ENCODE measurements at places on chromosomes 3 and 15. TPM values are rescaled to one million over a fixed set of nuclear protein-coding genes. Genes with fewer than 3 reads are reported as not detected.

The SLC6A1 gene
- total RNA-seq = 0.73 TPM

The TMEM44 gene
- 3.6 TPM for total RNA-seq

DNA sequence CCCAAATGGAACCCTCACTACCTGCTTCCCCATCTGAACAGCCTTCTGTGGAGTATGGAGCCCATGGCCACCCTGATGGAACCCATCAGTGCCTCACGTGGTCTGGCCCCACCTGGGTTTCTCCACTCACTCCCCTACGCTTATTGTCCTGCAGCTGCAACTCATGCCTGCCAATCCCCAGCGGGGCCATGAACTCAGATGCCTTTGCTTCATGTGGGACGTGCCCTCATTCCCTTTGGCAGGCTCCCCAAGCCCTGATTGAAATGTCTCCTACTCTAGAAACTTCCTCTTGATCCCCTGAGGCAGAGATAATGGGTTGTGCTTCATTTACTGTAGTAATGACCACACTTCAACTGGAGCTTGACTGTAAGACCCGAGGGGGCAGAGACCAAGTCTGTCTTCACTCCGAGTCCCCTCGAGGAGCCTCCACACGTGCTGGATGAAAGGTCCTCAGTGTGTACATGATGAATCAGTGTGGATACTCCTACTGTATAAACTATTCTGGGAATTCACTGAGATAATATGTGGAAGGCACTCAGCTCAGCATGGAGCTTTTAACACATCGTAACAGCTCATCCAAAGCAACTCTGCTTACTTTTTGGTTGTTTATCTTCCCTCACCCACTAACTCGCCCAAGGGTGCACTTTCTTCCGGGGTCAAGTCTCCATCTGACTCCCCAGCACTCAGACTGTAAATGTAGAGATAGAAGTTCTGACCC lies 232.8 kb upstream of the BHLHE40 start:
- peak; percentile 64 for DNase-seq

The USP50 gene
- total RNA-seq = 0.97 TPM

The SERPINI2 gene
- total RNA-seq = 0.40 TPM

DNA sequence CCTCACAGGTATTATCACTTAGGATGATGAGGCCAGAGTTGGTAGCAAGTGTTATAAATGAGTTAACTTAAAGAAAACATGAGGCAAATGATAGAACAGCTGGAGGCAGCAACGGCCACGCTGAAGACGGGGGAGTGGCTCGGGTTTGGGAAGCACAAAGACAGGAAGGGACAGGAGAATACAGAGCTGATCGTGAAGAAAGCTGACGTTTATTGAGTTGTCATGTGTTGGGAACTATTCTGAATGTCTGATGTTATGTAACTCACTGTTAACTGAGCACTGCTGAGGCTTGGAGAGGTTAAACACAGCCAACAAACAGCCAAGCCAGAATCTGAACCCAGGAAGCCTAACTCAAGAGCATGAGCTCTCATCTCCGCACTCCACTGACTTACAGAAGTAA lies 42.3 kb downstream of the FGD5 start:
- no peak for DNase-seq

DNA sequence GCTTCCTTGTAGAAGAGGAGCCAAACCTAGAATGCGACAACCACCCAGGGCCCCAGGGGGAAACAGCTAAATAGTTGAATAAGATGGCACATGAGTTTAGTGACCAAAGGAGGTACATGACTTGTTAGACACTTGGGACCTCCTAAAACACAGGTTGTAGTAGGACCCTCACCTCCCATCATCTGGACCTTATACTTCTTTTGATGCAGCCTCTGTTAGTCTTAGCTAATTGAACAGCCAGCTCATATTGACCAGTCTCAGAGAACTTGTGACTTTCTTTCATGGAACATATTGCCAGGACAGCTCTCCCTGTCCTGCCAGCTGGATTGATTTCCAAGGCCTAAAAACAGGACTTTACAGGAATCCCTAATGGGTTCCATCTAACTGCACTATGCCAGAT lies 45.0 kb downstream of the SPSB4 start:
- no peak for DNase-seq

The TTLL13 gene
- not detected for total RNA-seq

The ATP8B4 gene
- 3.6 TPM for total RNA-seq

The THSD4 gene
- 75.6 TPM for total RNA-seq

GRCh38 chr3:157290766-157291165 lies 130.8 kb upstream of the CCNL1 start:
- DNase-seq = no peak

DNA sequence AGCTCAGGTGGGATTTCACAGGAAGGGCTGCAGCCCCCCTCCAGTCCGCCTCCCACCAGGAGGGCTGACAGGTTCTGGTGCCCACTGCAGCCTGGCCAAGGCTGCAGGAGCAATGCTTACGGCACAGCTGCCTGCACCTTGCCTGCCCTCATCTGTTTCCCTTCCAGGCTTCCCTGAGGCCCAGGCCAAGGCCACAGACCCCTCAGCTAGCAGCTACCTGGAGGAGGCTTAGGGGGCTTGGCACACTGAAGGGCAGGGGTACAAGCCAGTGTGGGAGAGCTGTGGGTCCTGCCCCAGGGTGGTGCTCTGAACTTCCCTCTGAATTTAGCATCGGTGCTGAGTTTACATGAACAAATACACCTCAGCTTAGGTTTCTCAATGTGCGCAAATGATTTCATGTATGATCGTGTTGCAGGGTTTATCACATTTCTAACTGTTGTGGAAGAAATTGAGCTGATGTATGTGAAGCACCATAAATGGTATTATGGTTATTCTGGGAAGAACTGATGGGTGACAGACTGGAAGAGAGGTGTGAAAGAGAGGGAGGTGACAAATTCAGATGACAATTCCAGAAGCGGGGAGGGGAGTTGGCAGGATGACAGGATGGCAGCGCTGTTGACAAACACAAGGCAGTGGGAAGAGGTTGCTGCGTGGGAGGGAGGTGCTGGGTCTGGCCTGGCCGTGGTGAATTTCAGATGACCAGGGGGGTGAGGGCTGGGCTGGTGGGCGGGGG lies 6.1 kb downstream of the RHCG start:
- no peak for DNase-seq

- DNase-seq = peak; percentile 49
Measured at GRCh38 chr3:124234852-124235252, 242.9 kb upstream of the ROPN1 start.

DNA sequence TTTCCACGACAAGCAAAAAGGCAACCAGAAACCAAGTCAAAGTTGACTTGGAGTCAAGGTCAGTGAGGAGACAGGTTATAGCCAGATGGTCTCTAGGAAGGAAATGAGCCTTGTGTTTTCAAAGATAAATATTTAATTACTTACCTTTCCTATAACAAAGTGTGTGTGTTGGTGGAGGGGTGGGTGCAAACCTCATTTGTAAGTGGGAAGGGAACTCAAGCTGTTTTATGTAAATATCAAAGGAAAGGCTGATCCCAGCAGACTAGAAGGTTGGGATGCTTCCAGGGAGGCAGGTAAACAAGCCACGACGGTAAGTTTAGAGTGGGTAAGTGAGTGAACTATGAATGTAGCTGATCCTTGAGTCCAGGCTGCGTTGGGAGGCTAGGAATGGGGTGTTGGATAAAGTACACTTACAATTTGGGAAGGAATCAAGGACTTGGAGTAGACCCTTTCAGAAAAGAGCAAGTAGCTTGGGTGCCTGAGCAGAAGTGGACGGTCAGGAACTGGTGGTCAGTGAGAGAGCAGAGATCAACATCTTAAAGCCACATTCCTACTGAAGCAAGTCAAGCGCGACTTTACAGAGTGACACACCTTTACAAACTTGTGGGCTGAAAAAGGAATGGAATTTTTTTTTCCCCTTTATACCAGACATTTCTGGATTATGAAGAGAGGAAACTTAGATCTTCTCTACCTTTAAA lies 82.0 kb upstream of the TBL1XR1 start:
- DNase-seq = no peak

GRCh38 chr3:56855856-56856512 lies 54.2 kb upstream of the ARHGEF3 start:
- peak; percentile 54 for DNase-seq

GRCh38 chr15:82970078-82970686 lies 15.8 kb upstream of the RAMAC start:
- no peak for DNase-seq

The ARIH2 gene
- total RNA-seq = 164 TPM

- no peak for DNase-seq
Measured at GRCh38 chr3:190074817-190075216, 45.9 kb downstream of the P3H2 start.

DNA sequence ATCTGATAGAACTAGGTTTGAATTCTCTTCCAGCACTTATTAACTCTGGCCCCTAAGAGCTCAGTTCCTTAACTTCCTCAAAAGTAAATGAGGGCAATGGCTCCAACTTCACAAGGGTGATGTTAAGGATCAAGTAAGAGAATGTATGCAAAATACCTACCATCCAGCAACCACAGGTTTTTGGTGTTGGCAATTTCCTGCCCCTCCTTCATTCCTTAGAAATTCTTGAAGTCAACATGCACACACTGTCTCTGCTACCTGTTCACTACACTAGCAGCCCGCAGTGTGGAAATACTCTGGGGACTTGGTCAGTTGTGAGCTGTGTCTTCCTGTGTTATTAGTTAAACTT lies 5.0 kb downstream of the ZBED2 start:
- DNase-seq = no peak

GRCh38 chr3:108088697-108089096 lies 2.1 kb downstream of the CD47 start:
- DNase-seq = no peak

GRCh38 chr15:88440021-88440420 lies 27.2 kb downstream of the MRPL46 start:
- DNase-seq = no peak

- DNase-seq = no peak
Measured at GRCh38 chr15:98484914-98485313, 163.4 kb upstream of the IGF1R start.

GRCh38 chr3:38651153-38651789 lies 1.8 kb upstream of the SCN5A start:
- peak; percentile 78 for DNase-seq

GRCh38 chr3:114519415-114519814 lies 225.6 kb downstream of the TIGIT start:
- no peak for DNase-seq

DNA sequence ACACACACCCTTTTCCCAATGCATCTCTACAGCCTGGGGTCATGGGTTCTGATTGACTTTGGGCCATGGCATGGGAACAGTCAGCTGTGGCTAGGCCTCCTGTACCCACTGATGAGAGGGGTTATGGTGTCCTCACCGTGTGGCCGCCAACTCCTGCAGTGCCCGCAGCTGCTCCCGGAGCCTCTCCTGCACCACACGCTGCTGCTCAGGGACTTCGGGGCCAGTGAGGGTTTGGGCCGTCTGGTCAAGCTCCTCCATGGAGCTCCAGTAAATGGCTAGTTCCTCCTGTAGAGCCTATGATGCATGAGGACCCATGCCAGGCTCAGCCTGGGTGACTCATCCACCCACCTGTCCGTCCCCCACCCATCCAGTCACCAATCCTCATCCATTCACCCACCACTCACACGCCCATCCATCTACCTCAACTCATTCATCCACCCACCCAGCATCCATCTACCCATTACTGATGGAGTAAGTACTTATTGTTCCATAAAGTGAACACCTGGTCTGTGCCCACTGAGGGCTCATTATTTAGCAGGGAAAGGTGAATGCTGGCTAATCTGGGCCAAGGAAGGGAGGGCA lies 21.6 kb downstream of the SPTBN5 start:
- no peak for DNase-seq

- no peak for DNase-seq
Measured at GRCh38 chr3:5201536-5201935, 14.0 kb downstream of the EDEM1 start.

- DNase-seq = no peak
Measured at GRCh38 chr15:73678498-73678897, 5.7 kb upstream of the CD276 start.

DNA sequence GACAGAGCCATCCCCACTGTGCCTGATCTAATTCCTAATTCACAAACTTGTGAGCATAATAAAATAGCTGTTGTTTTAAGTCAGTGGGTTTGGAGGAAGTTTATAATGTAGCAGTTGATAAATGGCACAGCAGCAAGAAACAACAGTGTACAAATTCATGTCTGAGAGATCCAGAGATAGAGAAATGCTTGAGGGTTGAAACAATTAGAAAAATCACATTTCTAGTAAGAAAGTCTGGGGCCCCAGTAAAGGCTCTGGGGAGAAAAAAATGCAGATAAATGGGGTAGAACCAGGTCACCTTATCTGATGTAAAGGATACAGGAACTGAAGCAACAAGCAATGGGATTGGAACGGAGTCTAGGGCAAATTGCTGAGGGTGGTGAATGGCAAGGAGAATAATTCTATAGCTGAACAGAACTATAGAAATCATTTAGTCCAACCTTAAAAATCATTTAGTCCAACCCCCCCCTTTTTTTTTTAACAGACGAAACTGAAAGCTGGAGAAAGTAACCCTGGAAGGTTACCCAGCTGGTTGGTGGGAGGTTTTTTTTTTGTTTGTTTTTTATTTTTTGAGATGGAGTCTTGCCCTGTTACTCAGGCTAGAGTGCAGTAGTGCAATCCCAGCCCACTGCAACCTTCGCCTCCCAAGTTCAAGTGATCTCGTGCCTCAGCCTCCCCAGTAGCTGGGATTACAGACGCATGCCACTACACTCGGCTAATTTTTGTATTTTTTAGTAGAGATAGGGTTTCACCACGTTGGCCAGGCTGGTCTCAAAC lies 14.3 kb upstream of the SHQ1 start:
- no peak for DNase-seq

- DNase-seq = no peak
Measured at GRCh38 chr3:157163217-157163953, 3.4 kb upstream of the CCNL1 start.

DNA sequence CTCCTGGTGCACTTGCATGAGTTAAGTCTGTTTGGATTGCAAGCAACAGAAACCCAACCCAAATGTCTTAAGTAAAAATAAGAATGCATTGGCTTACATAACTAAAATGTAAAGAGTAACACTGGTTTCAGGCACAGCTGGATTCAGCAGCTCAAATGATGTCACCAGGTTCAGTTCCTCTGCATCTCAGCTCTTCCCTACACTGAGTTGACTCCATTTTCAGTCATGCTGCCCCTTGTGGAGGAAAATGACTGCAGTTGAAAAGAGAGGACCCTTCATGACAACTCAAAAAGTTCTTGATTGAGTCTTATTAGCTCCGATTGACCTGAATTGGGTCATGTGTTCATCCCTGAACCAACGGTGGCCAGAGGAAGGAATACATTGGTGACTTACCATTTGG lies 138.5 kb upstream of the ABI3BP start:
- DNase-seq = no peak

Data from Right ventricle myocardium superior (tissue), 1 donor.